Neural crest cell (in vitro differentiated cells): ENCODE measurements at places on chromosomes 4 and X. TPM values are rescaled to one million over a fixed set of nuclear protein-coding genes. Genes with fewer than 3 reads are reported as not detected.

The ASMTL gene
- total RNA-seq, result 37.4 and 38.9 TPM in 2 replicates

The SAP30 gene
- 44.3 and 47.1 TPM in 2 replicates for total RNA-seq

The NPY2R gene
- not detected in 2 replicates for total RNA-seq

The CD40LG gene
- not detected in 2 replicates for total RNA-seq

The ESX1 gene
- not detected in 2 replicates for total RNA-seq

The TMEM150C gene
- total RNA-seq, result 8.5 and 8.9 TPM in 2 replicates

DNA sequence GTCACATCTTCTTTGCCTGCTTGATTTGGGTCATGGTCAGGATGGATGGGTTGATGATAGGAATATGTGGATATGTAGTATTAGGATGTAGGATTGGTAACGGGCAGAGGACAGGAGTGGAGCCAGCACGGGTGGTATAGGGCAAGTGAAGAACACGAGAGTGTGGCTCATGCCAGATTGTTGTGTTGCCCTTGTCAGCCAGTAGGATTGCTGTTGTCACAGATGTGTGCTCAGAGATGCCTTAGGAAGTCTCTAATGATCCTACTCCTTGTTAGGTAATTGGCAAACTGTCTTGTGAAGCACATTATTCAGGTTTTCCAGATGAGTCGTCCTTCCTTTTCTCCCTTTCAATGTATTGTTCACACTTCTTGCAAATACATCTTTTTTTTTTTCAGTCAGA is 5.5 kb downstream of the ATP10D start:
- no peaks in the 10 kb centered on the region for H3K36me3 ChIP-seq
- no peak overlapping the region for H3K4me3 ChIP-seq

GRCh38 chrX:38847903-38848230 is 46.6 kb downstream of the MID1IP1 start:
- DNase-seq, result no peak
- H3K27me3 ChIP-seq, result no peaks in the 10 kb centered on the region
- H3K4me1 ChIP-seq, result peaks cover 8% of the 10 kb centered on the region
- H3K4me3 ChIP-seq, result no peak overlapping the region

DNA sequence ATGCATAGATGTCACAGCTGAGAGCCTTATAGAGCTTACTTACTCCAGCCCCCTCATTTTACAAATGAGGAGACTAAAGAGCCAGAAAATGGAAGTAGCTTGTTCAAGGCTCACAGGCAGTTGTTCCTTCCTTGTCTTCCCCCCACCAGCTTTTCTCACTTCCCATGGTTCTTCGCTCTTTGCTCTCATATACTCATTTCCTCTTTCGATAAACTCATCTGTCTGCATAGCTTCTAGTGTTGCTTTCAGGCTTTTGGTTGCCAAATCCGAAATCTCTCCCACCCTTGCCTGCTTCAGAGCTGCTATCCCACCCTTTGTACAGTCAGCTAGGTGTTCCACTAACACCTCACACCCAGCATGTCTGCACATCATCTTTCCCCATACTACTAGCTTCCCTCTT is 25.0 kb upstream of the GJB1 start:
- H3K27ac ChIP-seq, result no peak overlapping the region
- H3K4me3 ChIP-seq, result no peak overlapping the region
- peaks cover 14% of the 10 kb centered on the region for H3K4me1 ChIP-seq
- H3K27me3 ChIP-seq, result no peaks in the 10 kb centered on the region
- no peaks in the 10 kb centered on the region for H3K36me3 ChIP-seq

- H3K27me3 ChIP-seq, result no peaks in the 10 kb centered on the region
- no peak for DNase-seq
- no peaks in the 10 kb centered on the region for H3K4me1 ChIP-seq
- no peak overlapping the region for H3K4me3 ChIP-seq
- no peak overlapping the region for H3K27ac ChIP-seq
Observed at GRCh38 chrX:110698696-110699095, 96.9 kb downstream of the CHRDL1 start.

- H3K27me3 ChIP-seq, result no peaks in the 10 kb centered on the region
- H3K36me3 ChIP-seq, result peaks cover 29% of the 10 kb centered on the region
- H3K27ac ChIP-seq, result no peak overlapping the region
- no peak overlapping the region for H3K4me3 ChIP-seq
- peaks cover 17% of the 10 kb centered on the region for H3K4me1 ChIP-seq
Observed at GRCh38 chr4:2924286-2924685, 38.9 kb downstream of the NOP14 start.

- H3K27me3 ChIP-seq, result no peaks in the 10 kb centered on the region
- no peak for DNase-seq
- no peak overlapping the region for H3K27ac ChIP-seq
- no peaks in the 10 kb centered on the region for H3K36me3 ChIP-seq
- H3K4me3 ChIP-seq, result no peak overlapping the region
Observed at GRCh38 chrX:148929686-148930085, 429.3 kb downstream of the AFF2 start.

DNA sequence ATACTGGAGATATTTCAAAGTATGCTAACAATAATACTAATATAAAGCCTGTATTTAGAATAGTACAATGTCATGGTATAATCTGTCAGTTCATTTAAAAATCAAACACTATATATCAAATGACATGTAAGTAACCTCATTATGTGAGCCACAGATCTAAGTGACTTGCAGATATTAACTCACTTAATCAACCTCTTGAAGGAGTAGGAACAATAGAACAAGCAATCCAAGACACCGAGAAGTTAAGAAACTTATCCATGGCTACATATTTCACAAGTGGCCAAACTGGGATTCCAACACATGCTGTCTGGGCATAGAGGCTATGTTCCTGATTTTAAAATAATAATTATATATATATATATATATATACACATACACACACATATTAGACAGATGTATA is 554.0 kb downstream of the ARAP2 start:
- no peak overlapping the region for H3K4me3 ChIP-seq
- no peak for DNase-seq
- no peaks in the 10 kb centered on the region for H3K36me3 ChIP-seq

DNA sequence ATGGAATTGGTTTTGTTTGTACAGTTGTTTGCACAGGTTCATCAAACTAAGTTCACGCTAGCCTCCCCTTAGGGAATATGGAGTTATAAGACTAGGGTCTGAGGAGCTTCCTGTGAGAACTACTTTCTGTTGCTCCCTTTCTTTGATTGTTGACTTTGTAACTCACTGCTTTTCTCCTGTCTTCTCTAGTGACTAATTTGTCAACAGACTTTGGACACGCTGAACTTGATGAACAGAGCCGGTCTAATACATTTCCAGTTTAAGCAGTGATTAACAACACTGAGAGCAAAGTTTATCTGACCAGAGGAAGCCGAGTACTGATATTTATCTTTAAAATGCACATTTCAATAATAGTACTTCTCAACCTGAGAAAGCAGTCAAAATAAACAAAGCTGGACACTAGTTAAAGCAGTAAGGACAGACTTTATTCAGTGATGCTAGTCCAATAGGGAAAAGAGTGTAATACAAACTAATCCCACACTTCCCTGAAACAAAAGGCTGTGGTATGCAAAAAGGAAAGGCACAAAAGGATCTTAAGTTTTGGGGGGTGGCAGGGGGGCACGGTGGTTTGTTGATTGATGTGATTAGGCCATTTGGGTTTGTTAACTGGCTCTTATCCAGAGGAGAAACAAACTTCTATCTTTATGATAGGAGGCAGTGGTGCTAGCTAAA is 2.7 kb upstream of the NUDT9 start:
- H3K4me3 ChIP-seq, result peak overlapping the region; percentile 54
- peaks cover 5% of the 10 kb centered on the region for H3K27me3 ChIP-seq
- H3K36me3 ChIP-seq, result no peaks in the 10 kb centered on the region
- DNase-seq, result no peak
- H3K4me1 ChIP-seq, result peaks cover 25% of the 10 kb centered on the region
- H3K27ac ChIP-seq, result no peak overlapping the region

DNA sequence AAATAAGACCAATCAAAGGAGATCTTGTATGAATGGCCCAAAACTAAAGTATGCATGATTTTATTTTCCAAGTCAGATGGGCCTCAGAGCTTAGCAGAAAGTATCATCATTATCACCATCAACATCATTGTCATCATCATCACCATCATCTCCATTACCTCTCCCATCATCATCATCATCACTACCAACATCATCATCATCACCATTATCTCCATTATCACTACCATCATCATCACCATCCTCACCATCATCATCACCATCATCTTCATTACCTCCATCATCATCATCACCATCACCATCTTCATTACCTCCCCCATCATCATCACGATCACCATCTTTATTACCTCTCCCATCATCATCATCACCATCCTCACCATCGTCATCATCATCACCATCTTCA is 363.9 kb downstream of the DHRSX start:
- no peak for DNase-seq
- no peaks in the 10 kb centered on the region for H3K4me1 ChIP-seq
- no peak overlapping the region for H3K27ac ChIP-seq
- peaks cover 6% of the 10 kb centered on the region for H3K36me3 ChIP-seq
- peaks cover 3% of the 10 kb centered on the region for H3K27me3 ChIP-seq
- H3K4me3 ChIP-seq, result no peak overlapping the region

DNA sequence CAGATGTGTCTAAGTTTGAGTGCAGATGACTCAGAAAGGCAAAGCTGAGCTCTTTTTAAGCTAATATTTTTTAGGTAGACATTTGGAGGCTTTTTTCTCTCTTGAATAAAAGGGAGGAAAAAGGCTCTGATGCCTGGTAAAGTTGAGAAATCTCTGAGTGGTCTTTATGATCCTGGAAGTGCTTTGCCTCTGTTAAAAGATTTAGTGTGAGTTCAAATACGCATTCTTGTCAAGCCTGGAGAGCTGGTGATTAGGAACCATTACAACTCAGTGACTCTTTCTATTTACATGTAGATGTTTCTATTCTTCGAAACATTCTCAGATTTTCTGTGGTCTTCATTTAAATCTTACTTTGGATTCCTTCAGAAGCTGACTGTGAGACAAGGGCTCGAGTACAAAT is 143.4 kb upstream of the MED14 start:
- no peak overlapping the region for H3K4me3 ChIP-seq
- no peaks in the 10 kb centered on the region for H3K36me3 ChIP-seq
- no peaks in the 10 kb centered on the region for H3K27me3 ChIP-seq
- peaks cover 7% of the 10 kb centered on the region for H3K4me1 ChIP-seq
- H3K27ac ChIP-seq, result peak overlapping the region; percentile 81
- DNase-seq, result no peak

- H3K27ac ChIP-seq, result no peak overlapping the region
- no peaks in the 10 kb centered on the region for H3K36me3 ChIP-seq
- no peaks in the 10 kb centered on the region for H3K27me3 ChIP-seq
- H3K4me3 ChIP-seq, result no peak overlapping the region
- no peak for DNase-seq
Observed at GRCh38 chr4:80454040-80454439, 118.5 kb downstream of the CFAP299 start.

- no peaks in the 10 kb centered on the region for H3K36me3 ChIP-seq
- H3K4me3 ChIP-seq, result no peak overlapping the region
- no peak for DNase-seq
- no peaks in the 10 kb centered on the region for H3K4me1 ChIP-seq
Observed at GRCh38 chr4:34814266-34814665, 1430.0 kb downstream of the ARAP2 start.

- H3K27ac ChIP-seq, result no peak overlapping the region
- no peaks in the 10 kb centered on the region for H3K36me3 ChIP-seq
- no peak for DNase-seq
Observed at GRCh38 chrX:125204681-125205132, 115.0 kb upstream of the TEX13C start.

GRCh38 chrX:139332441-139332840 is 198.1 kb upstream of the F9 start:
- no peak for DNase-seq
- no peak overlapping the region for H3K4me3 ChIP-seq
- peaks cover 6% of the 10 kb centered on the region for H3K36me3 ChIP-seq
- peak overlapping the region; percentile 43 for H3K27ac ChIP-seq
- H3K4me1 ChIP-seq, result no peaks in the 10 kb centered on the region

GRCh38 chrX:110146521-110146920 is 143.6 kb downstream of the TMEM164 start:
- no peaks in the 10 kb centered on the region for H3K27me3 ChIP-seq
- peak; percentile 47 for DNase-seq
- H3K4me3 ChIP-seq, result no peak overlapping the region
- no peak overlapping the region for H3K27ac ChIP-seq

DNA sequence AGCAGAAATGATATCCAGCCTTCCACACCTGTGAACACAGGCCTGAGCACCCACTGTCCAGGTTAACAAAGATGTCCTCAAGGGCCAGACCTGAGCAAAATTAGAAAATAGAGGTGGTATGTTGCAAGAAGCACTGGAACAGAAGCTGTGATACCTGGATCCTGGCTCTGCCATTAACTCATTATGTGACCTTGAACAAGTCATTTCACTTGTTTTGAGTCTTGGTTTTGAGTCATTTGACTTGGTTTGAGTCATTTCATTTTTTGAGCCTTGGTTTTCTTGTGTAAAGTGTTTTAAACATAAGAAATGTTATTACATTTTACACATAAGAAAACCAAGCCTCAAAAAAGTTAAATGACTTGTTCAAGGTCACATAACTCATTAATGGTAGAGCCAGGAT is 2.9 kb upstream of the NWD2 start:
- no peak for DNase-seq
- peaks cover 8% of the 10 kb centered on the region for H3K4me1 ChIP-seq
- no peak overlapping the region for H3K4me3 ChIP-seq
- no peaks in the 10 kb centered on the region for H3K36me3 ChIP-seq

DNA sequence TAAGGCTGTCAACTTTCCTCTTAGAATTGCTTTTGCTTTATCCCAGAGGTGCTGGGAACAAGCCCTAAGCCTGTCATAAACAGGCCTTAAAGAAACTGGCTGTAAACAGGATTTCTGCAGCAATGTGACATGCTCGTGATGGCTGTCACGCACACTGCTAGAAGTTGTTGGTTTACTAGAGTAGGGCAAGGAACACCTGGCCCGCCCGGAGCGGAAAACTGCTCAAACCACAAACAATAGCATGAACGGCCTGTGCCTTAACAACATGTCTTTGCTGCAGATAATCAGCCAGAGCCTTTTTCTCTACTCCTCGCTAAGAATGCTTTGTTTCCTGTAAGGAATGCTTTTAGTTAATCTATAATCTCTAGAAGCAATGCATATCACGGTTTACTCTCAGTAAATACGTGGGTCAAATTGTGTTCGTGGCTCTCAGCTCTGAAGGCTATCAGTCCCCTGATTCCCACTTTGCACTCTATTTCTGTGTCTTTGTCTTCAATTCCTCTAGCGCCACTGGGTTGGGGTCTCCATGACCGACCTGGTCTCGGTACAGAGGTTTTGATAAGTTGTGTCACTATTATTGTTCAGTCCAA is 318.3 kb downstream of the GLUD2 start:
- no peak overlapping the region for H3K4me3 ChIP-seq
- no peak for DNase-seq
- no peak overlapping the region for H3K27ac ChIP-seq
- H3K36me3 ChIP-seq, result peaks cover 4% of the 10 kb centered on the region
- H3K27me3 ChIP-seq, result no peaks in the 10 kb centered on the region
- no peaks in the 10 kb centered on the region for H3K4me1 ChIP-seq
